ENCODE measurements at places on chromosomes 3 and 15. TPM values are rescaled to one million over a fixed set of nuclear protein-coding genes. Genes with fewer than 3 reads are reported as not detected.

DNA sequence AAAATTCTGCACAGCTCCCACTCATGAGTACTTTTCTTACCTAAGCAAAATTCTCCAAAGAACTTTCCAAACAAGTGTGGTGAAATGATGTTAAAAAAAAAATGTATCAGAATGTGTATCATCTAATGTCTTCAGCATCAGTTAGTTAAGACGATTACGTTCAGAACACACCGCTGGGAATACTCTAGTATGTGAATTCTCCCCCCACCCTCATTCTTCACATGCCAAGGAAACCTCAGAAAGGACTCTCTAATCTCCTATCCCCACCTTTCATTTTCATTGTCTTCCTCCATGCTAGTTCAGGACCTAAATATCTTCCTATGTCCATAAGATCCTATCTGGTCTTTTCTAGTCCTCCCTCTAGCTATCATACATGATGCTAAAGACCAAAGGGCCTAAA, 457.4 kb downstream of the SHQ1 start:
- DNase-seq = no peak
- H3K27me3 ChIP-seq = no peaks in the 10 kb centered on the region
- H3K36me3 ChIP-seq = no peaks in the 10 kb centered on the region
- H3K4me3 ChIP-seq = no peak overlapping the region

The ANKRD63 gene
- polyA plus RNA-seq = not detected

The GOLGA8T gene
- polyA plus RNA-seq = 0.07 TPM

The SLC22A14 gene
- 0.21 TPM for polyA plus RNA-seq

- H3K36me3 ChIP-seq = no peaks in the 10 kb centered on the region
- H3K27ac ChIP-seq = no peak overlapping the region
Measured at GRCh38 chr15:50880206-50880605, 28.3 kb upstream of the AP4E1 start.

DNA sequence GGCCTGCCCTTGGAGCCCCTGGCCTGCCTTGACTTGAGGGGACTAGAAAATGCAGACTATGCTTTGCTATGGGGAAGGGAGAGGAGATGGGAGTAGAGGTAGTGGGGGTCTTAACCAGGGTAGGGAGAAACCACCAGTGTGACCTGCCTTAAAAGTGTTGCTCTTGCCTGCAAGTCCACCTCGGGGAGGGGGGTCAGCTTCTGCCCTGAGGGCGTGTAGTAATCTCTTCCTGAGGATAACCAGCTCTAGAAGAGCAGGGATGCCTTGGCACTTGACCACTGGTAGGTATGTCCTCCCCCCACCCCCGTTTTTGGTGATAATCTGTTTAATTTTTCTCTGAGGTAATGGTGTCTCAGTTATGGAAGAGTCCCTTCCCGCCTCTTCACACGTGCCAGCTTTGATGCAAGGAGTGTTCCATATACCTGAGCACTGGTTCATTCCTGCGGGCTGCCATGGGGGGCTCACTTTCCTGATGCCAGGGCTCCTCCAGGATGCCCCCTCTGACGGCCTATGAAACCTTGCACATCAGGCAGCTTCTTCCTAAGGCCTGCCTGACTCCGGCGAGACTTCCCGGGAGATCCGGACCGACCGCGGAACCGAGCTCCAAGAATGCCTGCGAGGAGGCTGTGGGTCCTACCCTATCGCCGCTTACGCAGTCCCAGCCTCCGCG, 780 bp upstream of the P4HTM start:
- peak overlapping the region; percentile 65 for H3K27ac ChIP-seq
- peak overlapping the region; percentile 64 for H3K4me3 ChIP-seq
- no peak for DNase-seq
- H3K27me3 ChIP-seq = no peaks in the 10 kb centered on the region
- peaks cover 9% of the 10 kb centered on the region for H3K4me1 ChIP-seq

DNA sequence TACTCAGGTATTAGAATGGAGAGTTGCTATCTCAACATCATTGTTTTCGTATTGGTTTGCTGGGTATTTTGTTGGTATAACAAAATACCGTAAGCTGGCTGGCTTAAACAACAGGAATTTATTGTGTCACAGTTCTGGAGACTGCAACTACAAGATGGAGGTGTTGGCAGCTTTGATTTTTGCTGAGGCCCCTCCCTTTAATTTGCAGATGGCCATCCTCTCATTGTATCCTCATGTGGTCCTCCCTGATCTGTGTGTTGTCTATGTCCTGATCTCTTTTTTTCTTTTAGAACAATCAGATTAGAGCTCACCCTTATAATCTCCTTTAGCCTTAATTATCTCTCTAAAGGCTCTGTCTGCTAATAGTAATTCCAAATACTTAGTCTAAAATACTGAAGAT, 299.8 kb upstream of the GOLIM4 start:
- no peak for DNase-seq
- no peak overlapping the region for H3K27ac ChIP-seq
- no peaks in the 10 kb centered on the region for H3K27me3 ChIP-seq
- H3K4me3 ChIP-seq = no peak overlapping the region

- no peak overlapping the region for H3K27ac ChIP-seq
- no peak for DNase-seq
- H3K36me3 ChIP-seq = no peaks in the 10 kb centered on the region
Measured at GRCh38 chr3:67093305-67093704, 95.2 kb downstream of the KBTBD8 start.

The ANKRD34C gene
- 0.07 TPM for polyA plus RNA-seq

DNA sequence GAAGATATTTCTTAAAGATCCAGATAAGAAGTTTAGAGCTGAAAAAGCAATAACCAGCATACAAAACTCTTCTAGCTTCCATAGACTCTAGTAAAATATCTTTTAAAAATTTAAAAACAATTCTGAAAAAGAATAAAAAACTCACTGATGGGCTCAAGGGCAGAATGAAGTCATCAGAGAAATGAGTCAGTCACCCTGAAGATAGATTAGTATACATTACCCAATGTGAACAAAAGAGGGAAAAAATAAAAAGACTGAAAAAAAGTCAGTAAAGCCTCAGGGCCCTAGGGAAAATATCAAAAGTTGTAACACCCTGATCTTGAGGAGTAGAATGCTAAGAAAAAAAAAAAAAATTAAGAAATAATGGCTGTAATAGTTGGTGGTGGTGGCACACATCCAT, 11.4 kb downstream of the DET1 start:
- no peak overlapping the region for H3K27ac ChIP-seq
- peaks cover 10% of the 10 kb centered on the region for H3K36me3 ChIP-seq
- H3K4me3 ChIP-seq = no peak overlapping the region
- DNase-seq = no peak
- no peaks in the 10 kb centered on the region for H3K4me1 ChIP-seq

The ZDHHC3 gene
- polyA plus RNA-seq = 24.3 TPM

- no peaks in the 10 kb centered on the region for H3K36me3 ChIP-seq
- no peak overlapping the region for H3K27ac ChIP-seq
- H3K4me1 ChIP-seq = no peaks in the 10 kb centered on the region
- no peak overlapping the region for H3K4me3 ChIP-seq
- no peak for DNase-seq
Measured at GRCh38 chr3:149615731-149616221, 42.0 kb downstream of the WWTR1 start.

The SLC4A7 gene
- 6.5 TPM for polyA plus RNA-seq

All from thymus (tissue), 14 donors.